ENCODE measurements at places on chromosomes 12 and 14.

DNA sequence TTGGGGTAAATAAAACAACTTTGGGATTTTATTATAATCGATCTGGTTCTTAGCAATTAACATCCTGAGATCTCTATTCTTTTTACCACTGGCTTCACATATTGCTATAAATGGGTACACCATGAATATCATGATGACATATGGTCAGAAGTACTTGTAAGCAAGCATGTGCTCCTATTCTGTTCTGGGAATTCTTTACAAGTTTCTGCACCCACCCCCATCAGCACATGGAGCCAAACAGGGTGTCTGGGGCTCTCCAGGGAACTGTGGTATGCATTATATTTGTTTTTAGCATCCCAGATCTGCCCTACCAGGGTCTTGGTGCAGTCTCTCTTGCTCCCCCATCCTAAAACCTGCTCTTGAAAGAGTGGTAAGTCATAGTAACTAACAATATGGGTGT, 31.3 kb downstream of the DMAC2L start:
- DNase-seq = no peak

GRCh38 chr14:23067847-23068788, 10.8 kb upstream of the CDH24 start:
- DNase-seq = no peak

GRCh38 chr12:62916632-62917425, 18.1 kb downstream of the PPM1H start:
- no peak for DNase-seq

DNA sequence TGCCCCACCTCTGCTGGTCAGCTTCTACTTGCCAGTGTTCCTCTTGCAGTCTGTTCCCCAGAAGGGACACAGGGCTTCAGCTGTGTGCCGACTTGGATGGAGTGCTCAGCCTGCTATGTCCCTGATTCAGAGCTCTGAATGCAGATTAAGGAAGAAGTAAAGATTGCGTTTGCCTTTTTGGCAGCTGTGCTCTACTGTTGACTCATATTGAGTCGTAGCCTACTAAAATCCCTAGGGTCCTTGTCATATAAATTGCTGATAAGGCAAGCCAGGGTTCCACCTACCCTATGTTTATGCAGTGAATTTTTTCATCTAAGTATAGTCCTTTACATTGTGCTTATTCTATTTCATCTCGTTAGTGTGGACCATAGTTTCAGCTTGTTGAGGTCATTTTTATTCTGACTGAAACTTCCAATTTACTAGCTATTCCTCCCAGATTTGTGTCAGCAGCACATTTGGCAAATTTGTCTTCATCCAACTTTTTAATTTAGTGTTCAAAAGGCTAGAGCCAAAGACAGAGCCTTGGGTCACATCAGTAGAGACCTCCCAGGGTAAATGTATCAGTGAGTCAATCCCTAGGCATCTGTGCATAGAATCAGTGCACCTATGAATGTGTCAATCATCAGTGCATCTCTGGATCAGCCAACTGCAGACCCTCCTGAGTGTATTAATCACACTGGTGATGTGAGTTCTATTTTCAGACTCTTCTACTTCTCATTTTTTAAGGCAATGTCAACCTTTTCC, 31.9 kb downstream of the CACNA1C start:
- no peak for DNase-seq

- DNase-seq = no peak
These were observed 19.2 kb upstream of the CACNA2D4 start for GRCh38 chr12:1937481-1938224.

All from NCI-H2029 treated with DMSO at 0.1 percent for 48 hours (cell line).